ENCODE measurements at places on chromosomes 11 and 22.

DNA sequence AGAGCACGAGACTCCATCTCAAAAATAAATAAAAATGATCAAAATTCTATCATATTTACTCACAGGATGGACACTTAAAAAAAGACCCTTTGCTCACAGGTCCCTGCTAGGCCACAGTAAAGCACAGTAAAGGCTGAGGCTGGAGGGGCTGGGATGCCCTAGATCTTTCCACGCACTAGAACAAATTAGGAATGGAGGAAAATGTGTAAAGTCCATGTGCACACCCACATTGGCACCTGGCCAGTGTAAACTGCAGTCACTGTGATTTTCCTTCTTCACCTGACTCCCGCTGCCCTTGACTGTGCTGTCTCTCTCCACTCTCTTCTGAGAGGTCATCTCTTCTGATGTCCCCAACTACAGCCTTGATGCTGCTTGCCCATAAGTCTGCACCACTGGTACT is 195.5 kb downstream of the EFCAB6 start:
- DNase-seq = no peak

DNA sequence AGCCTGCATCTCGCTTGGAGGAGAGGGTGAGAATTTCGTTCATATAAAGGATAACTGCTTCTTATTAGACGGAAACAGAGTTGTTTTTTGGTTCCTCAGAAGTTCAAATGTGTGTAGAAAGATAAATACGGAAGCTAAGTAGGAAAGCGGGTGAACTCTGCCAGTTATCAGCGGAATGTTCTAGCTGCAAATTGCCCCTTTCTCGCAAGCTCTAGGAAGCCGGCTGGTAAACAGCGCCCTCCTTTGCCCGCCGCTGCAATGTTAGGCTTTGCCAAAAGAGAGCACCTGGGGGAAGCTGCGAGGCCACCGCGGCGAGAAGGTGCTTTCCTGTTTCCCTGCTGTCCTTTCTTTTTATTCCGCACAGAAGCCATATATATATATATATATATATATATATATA is 67.0 kb downstream of the IGLL5 start:
- DNase-seq = no peak

- DNase-seq = peak; percentile 94
Observed at GRCh38 chr22:38569972-38570778, at the start of gene DMC1. Gene DMC1, minus strand, starts transcription at chr22:38570183. Its CDS starts 1,927 bp downstream, at chr22:38568256.

DNA sequence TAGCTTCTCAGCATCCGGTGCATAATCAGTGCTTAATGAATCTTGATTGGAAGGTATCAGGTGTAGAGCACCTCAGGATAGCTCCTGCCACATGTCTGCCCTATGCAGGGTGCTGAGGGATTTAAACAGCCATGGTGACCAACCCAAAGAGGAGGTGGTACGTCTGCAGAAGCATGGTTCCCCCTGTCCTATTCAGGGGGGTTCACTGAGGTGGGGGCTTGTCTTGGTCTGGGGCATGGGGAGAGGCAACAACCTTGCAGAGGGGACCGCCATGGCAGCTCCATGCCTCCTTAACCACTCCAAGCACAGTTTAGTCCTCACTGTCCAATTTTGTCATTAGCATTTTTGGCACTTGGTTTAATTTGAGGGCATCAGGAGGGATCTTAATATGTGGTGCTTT is 24.9 kb downstream of the UBE2L3 start:
- DNase-seq = no peak

DNA sequence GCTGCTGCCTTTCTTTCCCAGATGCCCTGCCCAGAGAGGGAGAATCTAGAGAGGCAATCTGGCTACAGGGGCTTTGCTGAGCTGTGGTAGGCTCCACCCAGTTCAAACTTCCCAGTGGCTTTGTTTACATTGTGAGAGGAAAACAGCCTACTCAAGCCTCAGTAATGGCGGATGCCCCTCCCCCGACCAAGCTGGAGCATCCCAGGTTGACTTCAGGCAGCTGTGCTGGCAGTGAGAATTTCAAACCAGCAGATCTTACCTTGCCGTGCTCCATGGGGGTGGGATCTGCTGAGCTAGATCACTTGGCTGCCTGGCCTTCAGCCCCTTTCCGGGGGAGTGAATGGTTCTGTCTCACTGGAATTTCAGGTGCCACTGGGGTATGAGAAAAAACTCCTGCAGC is 12.2 kb downstream of the BDNF start:
- no peak for DNase-seq

- no peak for DNase-seq
Observed at GRCh38 chr11:2665526-2666400, 34.0 kb downstream of the KCNQ1OT1 start.

DNA sequence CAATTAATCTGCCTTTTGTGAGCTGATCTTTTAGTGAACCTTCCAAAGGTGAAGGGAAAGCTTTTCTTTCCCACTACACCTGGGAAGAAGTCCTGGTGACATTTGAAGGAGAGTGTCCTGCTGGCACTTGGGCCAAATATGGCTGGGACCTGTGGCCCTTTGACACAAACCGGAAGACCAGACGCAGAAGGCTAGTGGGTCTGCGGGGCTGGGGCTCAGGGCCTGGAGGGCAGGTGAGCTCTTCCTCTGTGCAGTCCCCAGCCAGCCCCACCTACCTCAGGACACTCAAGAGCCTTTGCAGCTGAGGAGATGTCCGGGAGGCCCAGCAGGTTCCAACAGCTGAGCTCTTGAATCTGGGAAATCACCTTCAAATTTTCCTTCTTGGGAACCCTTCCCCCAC is 138.0 kb upstream of the THY1 start:
- DNase-seq = no peak

GRCh38 chr11:118608360-118609227 is 1.2 kb downstream of the PHLDB1 start:
- peak; percentile 97 for DNase-seq

DNA sequence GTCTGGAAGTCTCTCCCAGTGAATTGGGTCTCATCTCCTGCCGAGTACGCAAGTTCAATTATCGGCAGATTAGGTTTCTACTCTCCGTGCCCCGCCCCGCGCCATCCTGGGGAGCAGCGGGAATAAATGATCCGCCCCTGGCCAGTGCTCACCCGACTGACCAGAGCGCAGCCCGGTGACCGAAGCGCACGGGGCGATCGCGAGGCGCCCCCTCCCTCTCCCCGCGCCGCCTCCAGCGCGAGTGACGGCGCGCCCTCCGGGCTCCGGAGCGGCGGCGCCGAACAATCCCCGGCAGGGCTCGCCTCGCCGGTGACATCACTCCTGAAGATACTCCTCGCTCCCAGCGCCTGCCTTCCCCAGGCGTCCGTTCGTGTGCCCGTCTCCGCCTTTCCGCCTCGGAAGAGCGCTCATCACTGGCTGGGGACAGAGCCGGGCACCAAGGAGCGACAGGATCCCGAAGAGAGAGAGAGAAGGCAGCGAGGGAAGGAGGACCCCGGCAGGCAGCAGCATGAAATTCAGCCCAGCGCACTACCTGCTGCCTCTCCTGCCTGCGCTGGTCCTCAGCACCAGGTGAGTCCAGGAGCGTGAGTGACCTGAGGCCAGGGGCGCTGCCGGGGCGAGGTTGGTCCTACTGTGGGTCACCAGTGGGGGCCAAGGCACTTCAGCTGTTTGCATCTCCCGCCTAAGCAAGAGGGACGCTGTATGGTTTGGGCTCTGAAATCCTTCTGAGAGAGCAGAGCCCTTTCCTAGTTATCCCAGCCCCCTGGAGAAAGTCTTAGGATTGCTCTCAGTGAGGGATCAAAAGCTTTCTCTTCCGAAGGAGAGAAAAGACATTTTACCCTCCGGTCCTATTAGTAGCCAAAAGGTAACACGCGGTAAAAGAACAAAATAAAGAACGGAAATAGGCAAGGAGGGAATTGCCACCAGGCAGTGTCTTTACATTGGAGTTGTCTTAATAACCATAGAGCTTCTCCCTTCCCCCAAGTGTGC is at the start of gene LUZP2:
TSS of gene LUZP2 (plus strand) at position 318 of the 990 bp plus-strand sequence.
- peak; percentile 33 for DNase-seq

DNA sequence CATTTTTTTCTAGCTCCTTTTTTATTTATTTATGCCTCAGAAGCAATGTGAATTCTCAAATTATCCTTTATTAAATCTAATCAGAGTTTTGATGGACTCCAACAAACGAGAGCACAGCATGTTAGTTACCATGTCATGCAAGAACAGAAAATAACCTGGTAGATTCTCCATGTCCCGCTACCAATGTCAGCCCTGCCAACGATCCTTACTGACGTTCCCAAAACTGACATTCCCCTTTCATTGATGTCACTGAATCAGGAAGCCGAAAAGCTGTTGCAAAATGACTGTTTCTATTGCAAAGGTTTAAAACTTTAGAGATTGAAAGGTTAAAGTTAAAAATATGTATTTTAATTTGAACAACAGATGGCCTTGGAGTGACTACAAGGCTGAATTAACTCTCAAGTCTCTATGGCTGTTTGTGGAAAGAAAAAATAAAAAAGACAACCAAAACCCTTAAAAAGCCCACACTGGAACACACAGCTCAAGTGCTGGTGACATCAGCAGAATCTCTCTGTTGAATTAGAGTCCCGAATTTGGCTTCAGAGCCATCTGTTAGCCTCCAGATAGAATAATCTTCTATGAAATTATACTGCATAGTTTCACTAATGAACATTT is 96.8 kb downstream of the BDNF start:
- DNase-seq = no peak

- DNase-seq = no peak
Observed at GRCh38 chr11:84372381-84372950, 1086.3 kb upstream of the CCDC90B start.

DNA sequence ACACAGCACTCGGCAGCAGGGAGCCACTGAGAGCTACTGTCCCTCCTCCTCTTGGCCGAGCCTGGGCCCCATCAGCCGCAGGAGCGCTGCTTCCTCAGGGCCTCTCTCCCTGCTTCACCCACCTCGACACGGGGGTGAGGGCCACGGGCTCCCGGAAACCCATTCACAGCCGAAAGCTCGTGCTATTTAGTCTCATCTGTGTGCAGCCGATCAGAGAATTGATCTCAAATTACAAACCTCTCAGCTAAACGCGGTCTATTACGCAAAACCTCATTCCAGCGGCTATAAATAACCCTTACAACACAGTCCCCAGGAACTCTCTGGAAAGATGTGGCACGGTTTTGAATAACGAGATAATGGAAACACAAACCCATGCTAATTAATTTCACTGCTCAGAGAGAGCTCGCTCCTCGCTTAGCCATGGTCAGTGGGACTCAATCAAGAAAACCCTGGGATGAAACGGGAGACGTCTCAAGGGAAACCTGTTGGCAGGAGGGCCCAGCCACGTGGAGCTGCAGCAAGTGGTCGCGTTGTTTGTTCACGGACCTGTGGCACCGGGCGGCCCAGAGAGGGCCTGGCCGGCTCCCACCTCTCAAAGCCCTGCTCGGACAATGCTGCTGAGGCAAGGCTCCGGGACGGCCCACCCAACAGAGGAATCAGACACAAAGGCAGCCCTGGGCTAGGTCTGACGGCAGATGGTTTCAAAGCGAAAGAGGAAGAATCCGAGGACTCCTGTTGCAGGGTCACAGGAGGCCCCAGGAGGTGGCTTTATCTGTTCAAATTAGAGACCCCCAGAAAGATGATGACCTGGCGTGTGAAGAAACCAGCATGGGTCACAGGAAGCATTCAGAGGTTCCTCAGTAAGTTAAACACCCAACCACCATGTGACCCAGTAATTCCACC is 210.5 kb downstream of the CTTN start:
- peak; percentile 34 for DNase-seq

GRCh38 chr22:40204321-40205116 is 26.8 kb downstream of the TNRC6B start:
- DNase-seq = peak; percentile 83

DNA sequence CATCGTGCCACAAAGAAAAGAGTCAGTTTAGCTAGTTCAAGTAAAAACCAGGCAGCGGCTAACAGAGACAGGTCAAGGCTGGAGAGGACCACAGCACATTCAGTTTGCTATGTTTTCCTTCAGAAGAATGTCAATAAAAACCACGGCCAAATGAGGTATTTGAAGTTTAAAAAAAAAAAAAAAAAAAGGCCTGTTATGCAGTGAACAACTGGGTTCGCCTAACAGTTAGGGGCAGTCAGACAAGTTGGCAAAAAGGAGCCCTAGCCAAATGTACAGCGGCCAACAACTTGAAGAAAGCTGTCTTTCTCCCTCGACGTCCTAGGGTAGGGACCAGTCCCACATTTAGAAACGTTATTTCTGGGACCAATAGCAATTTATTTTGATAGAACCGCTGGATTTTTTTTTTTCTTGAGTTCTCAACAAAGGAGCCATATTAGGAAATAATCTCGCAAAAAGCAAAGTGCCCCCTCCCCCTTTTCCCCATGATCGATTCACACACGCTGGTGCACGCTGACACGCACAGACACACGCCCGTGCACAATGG is 237.8 kb downstream of the TTC28 start:
- no peak for DNase-seq

DNA sequence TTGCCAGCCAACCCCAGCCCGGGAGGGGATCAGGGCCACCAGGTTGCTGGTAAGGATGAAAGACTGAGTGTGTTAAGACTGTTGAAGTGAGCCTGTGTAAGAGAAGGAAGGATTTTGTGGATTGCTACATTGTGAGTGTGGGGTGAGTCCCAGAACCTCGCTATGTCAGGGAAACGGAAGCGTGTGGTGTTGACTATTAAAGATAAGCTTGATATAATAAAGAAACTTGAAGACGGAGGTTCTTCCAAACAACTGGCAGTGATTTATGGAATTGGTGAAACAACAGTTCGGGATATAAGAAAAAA is 627 bp downstream of the JRKL start:
- DNase-seq = peak; percentile 36

GRCh38 chr11:68379206-68379605 is 66.8 kb downstream of the LRP5 start:
- no peak for DNase-seq

DNA sequence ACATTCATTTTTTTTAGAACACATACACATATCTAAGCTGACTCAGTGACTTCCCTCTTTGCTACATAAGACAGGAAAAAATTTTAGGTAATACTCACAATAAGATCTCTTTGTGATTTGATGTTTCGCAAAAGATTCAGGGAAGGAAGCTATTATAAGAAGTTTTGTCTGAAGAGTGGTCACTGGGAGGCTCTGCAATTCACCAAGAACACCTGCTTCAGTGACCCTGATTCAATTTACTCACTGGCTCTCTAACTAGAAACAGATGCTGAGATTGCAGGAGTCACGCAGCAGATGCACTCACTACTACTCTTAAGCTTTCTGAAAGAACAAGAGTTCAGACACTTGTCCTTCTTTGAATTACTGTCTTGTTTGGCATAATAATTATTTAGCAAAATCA is 193.6 kb upstream of the DDI1 start:
- DNase-seq = peak; percentile 87

DNA sequence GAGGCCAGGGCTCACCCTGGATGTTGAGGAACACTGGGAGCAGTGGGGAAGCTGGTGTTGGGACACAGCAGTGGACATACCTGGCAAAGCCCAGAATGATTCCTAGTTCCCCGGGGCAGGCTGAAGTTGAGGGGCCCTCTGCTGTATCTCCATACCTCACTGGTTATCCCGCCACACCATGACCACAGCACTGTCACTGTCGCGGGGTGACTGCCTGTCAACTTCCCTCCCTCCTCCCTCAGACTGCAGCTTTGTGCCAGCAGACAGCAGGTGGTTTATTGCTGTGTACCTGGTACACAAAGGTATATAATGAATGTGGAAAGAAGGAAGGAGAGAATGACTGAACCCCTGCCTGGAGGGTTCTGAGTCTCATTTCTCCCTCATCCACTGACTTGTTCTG is 318.7 kb downstream of the TMEM135 start:
- DNase-seq = no peak
